ENCODE measurements at places on chromosomes 7 and 10. TPM values are rescaled to one million over a fixed set of nuclear protein-coding genes. Genes with fewer than 3 reads are reported as not detected.

- no peaks in the 10 kb centered on the region for H3K36me3 ChIP-seq
- no peak overlapping the region for H3K4me3 ChIP-seq
- peaks cover 10% of the 10 kb centered on the region for H3K4me1 ChIP-seq
- no peaks in the 10 kb centered on the region for H3K27me3 ChIP-seq
Measured at GRCh38 chr7:135195968-135196629, 15.2 kb downstream of the WDR91 start.

GRCh38 chr7:69177461-69177861, 420.8 kb upstream of the AUTS2 start:
- peak; percentile 60 for DNase-seq
- H3K4me3 ChIP-seq = no peak overlapping the region
- H3K27ac ChIP-seq = no peak overlapping the region
- no peaks in the 10 kb centered on the region for H3K36me3 ChIP-seq
- no peaks in the 10 kb centered on the region for H3K27me3 ChIP-seq

DEPP1 gene
- 29.1 TPM for polyA plus RNA-seq

DNA sequence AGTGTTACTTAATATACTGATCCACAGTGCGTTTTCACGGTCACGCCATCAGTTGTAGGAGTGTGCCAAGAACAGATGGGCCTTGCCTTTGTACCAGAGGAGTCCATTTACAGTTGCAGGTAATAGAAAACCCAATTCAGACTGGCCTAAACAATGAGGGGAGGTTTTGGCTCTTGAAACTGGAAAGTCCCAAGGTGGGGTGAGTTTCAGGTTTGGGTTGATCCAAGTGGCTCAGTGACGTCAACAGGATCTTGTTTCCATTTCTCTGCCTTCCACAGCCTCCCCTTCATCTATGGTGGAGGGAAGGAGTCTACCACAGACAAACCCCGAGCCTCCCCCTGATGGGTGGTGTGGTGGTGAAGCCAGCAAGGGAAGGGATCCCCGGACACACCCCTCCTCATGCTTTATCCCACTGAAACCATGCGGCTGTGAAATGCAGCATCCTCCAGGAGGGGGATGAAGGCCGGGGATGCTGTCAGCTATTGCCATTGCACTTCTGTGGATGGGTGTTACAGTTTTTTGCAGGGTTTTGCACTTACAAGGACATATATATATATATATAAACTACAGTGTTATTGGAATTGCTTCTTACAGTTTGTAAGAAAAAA, 14.8 kb upstream of the SH2D4B start:
- no peak overlapping the region for H3K4me3 ChIP-seq
- no peaks in the 10 kb centered on the region for H3K27me3 ChIP-seq
- no peak overlapping the region for H3K27ac ChIP-seq
- DNase-seq = no peak
- H3K4me1 ChIP-seq = peaks cover 5% of the 10 kb centered on the region

TAS2R41 gene
- not detected for polyA plus RNA-seq

- DNase-seq = no peak
- H3K27ac ChIP-seq = no peak overlapping the region
- no peak overlapping the region for H3K4me3 ChIP-seq
- no peaks in the 10 kb centered on the region for H3K27me3 ChIP-seq
Measured at GRCh38 chr7:82019551-82020475, 250.0 kb upstream of the HGF start.

DNA sequence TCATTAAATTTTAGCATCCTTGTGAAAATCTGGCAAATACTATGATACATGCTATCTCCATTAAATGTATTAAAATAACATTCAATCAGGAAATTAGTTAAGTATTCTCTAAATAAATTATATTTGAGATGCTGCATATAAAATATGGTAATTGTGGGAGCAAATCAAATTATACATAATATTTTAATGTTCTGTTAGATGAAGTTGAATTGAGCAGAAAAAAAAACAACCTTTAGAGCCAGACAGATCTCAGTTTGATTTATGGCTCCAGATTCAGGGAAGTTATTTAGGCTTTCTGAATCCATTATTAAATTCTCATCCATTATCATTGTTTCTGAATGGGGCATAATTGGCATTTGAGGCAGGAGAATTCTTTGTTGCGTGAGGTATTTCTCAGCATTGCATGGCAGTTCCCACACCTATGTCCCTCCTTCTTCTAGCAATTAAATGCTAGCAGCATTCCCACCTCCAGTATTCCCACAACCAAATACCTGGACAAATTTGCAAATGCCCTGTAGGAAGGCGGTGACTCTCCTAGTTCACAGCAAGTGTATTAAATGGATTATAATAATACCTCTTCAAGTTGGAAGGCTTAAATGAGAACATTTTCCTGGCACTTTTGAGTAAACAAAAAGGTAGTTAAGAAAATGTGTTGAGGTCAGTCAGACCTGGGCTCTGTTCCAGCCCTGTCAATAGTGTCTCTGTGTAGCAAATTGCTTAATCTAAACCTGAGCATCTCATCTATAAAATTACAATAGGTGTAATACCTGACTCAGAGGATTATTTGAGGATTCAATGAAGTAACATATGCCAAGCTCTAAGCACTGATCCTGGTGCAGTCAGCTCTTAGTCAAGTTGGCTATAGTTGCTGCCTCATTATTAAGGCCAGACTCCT, 108.9 kb downstream of the RNLS start:
- H3K27ac ChIP-seq = peak overlapping the region; percentile 49
- no peaks in the 10 kb centered on the region for H3K4me1 ChIP-seq
- H3K27me3 ChIP-seq = no peaks in the 10 kb centered on the region

DNA sequence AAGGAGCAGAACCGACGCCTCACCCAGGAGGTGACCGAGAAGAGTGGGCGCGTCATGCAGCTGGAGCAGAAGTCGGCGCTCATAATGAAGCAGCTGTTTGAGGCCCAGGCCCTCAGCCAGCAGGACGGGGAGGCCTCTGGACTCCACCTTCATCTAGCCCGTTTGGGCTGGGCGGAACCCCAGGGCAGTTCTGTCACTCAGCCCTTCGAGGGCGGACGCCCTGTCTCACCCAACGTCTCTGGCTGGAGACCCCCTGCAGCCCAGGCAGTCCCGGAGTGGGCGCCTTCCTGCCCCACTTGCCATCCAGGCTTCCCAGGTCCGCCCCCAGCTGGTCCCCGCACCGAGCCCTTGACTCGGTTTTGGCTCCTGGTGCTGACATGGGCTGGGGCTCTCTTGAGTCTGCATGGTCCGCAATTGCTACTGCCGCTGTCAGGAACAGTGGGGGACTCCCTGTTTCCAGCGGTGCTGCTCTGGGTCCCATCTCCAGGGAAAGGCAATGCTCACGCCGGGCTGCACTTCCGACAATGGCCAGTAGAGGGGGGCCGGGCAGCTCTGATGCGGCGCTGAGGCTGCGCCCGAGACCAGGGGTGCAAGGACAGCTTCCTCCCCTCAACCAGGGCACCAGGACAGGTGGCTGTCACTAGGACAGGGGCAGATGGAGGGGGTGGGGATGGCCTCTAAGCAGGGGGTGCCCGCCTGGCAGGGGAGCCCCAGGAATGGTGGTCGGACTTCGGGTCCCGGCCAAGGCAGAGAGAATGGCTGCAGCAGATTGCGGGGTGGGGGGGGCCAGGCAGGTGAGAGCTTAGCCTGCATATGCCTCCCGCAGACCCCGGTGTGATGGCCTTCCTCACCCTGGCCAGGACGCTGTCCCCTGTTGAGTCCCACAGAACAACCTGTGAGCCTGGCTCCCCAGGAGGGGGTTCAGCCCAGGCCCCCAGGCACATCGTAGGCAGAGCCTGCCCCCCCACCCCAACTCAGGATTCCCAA, 71.2 kb upstream of the KCTD7 start:
- H3K4me3 ChIP-seq = peak overlapping the region; percentile 47
- peak; percentile 78 for DNase-seq
- H3K27ac ChIP-seq = no peak overlapping the region
- H3K27me3 ChIP-seq = no peaks in the 10 kb centered on the region
- peaks cover 7% of the 10 kb centered on the region for H3K4me1 ChIP-seq
- H3K36me3 ChIP-seq = no peaks in the 10 kb centered on the region

ZP3 gene
- 2.0 TPM for polyA plus RNA-seq

AS3MT gene
- polyA plus RNA-seq = 15.0 TPM

DNA sequence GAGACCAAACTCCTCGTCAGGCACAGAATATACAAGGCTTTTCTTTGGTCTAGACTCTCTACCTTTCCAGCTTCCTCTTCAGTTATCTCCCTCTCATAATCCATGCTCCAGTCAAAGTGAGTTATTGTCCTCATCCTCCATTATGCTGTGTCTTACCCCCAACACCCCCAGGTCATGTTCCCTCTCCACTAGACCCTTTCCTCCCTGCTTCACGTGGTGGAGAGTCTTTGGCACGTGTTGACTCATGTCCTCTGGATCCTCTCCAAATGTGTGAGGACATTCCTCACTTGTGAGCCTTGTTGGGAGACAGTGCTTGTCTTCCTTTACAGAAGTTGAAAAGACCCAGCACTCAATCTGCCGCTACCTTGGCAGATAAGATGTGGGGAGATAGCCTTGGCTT, 36.0 kb upstream of the DLD start:
- no peak overlapping the region for H3K4me3 ChIP-seq
- no peak overlapping the region for H3K27ac ChIP-seq
- no peaks in the 10 kb centered on the region for H3K27me3 ChIP-seq
- no peak for DNase-seq

GRCh38 chr10:116669832-116670644, 49.3 kb downstream of the PNLIPRP2 start:
- H3K4me3 ChIP-seq = peak overlapping the region; percentile 62
- H3K27me3 ChIP-seq = no peaks in the 10 kb centered on the region
- H3K36me3 ChIP-seq = no peaks in the 10 kb centered on the region
- DNase-seq = peak; percentile 45

CLDN4 gene
- 4.3 TPM for polyA plus RNA-seq

DNA sequence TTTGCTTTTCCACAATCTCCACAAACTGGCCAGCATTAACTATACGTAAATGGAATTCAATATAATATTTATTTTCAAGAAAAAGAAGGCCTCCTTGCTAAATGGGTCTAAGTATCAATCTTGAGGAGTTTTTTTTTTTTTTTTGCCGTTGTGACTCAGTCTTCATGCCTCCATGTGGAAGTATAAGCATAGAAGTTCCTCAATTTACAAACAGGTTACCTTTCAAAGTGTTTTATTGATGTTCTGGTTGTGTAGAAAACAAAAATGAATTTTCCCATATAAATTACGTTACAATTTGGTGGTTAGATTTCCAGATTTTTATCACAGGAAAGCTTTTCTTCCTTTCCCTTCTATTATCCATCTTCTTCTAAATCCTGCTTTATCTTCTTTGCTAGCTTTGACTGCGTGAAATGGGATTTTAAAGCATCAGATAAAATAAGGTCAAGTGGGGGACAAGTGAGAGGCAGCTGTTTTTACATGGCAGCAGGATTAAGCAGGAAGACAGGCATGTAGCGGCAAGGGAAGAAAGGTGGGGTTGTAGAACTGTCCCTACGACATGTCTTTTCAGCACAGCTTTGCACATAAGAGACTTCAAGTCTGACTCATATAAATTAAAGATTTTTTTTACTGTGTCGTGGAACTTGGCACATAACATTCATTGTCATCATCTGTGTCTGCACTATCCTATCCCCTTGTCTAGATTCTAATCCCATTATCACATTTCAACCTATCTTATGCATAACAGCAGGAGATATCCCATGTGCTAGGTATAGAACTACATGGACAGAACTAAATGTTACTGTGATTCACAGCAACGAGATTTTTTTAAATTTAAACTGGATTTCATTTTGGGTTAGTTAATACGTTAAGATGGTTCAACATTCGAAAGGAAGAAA, 135.3 kb upstream of the FAM3C start:
- H3K27ac ChIP-seq = no peak overlapping the region
- no peak overlapping the region for H3K4me3 ChIP-seq
- no peaks in the 10 kb centered on the region for H3K36me3 ChIP-seq
- DNase-seq = no peak

EPO gene
- polyA plus RNA-seq = 0.65 TPM

DNA sequence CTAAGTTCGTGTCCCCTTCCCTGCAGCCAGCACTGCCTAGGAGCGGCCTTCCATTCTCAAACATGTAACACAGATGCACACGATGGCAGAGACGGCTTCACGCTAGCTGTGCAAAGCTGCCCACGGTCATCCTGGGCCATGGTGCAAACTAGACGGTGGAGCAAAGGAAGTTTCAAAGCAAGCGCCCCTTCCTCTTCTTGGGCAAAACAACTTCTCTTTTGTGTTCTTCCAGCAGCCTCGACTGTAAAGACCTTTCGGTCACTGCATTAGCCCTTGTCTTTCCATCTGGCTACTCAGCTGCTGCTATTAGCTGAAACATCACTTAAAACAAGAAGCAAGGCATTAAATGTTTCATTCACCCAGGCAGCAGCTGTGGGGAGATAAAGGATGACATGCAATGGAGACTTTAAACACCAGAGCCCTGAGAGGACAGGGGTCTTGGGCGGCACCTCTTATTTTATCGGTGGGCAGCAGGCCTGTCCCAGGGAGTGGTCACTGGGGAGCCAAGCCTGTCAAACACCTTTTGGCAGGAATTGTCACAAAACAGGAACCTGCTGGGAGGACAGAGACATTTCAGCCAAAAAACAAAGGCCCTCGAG, 214.8 kb downstream of the KLF6 start:
- peaks cover 15% of the 10 kb centered on the region for H3K4me1 ChIP-seq
- no peaks in the 10 kb centered on the region for H3K36me3 ChIP-seq
- no peaks in the 10 kb centered on the region for H3K27me3 ChIP-seq
- H3K27ac ChIP-seq = no peak overlapping the region

DNA sequence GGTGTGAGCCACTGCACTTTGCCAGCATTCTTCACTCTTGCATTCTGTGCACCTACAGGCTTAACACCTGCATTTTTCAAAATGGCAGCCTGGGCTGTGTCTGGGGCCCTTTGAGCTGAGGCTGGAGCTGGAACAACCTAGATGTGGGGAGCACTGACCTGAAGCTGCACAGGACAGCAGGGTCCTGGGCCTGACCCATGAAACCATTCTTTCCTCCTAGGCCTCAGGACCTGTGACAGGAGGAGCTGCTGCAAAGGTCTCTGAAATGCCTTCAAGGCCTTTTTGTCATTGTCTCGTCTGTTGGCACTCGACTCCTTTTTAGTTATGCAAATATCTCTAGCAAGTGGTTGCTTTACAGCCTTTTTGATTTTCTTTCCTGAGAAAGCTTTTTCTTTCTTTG, 82.3 kb downstream of the INPP5A start:
- H3K36me3 ChIP-seq = no peaks in the 10 kb centered on the region
- no peak overlapping the region for H3K4me3 ChIP-seq
- no peaks in the 10 kb centered on the region for H3K4me1 ChIP-seq
- DNase-seq = no peak

OR6V1 gene
- not detected for polyA plus RNA-seq

- no peaks in the 10 kb centered on the region for H3K27me3 ChIP-seq
- no peak overlapping the region for H3K4me3 ChIP-seq
- H3K36me3 ChIP-seq = no peaks in the 10 kb centered on the region
- DNase-seq = no peak
- H3K4me1 ChIP-seq = no peaks in the 10 kb centered on the region
Measured at GRCh38 chr10:96753956-96754355, 33.6 kb upstream of the PIK3AP1 start.

DDIT4 gene
- polyA plus RNA-seq = 46.6 TPM
